ENCODE measurements at places on chromosomes 3 and 15. TPM values are rescaled to one million over a fixed set of nuclear protein-coding genes. Genes with fewer than 3 reads are reported as not detected.

Gene PLSCR2
- not detected for total RNA-seq

Gene ZNF662
- 4.9 TPM for total RNA-seq

Gene VEPH1
- not detected for total RNA-seq

Gene PML
- total RNA-seq = 54.3 TPM

Gene TMEM108
- total RNA-seq = not detected

Gene TAMM41
- 27.4 TPM for total RNA-seq

Gene UPK1B
- total RNA-seq = not detected

Gene NR2E3
- not detected for total RNA-seq

Data from activated naive CD8-positive, alpha-beta T cell treated with anti-CD3 and anti-CD28 coated beads for 36 hours (primary cell).